ENCODE measurements at places on chromosomes 7 and 10.

DNA sequence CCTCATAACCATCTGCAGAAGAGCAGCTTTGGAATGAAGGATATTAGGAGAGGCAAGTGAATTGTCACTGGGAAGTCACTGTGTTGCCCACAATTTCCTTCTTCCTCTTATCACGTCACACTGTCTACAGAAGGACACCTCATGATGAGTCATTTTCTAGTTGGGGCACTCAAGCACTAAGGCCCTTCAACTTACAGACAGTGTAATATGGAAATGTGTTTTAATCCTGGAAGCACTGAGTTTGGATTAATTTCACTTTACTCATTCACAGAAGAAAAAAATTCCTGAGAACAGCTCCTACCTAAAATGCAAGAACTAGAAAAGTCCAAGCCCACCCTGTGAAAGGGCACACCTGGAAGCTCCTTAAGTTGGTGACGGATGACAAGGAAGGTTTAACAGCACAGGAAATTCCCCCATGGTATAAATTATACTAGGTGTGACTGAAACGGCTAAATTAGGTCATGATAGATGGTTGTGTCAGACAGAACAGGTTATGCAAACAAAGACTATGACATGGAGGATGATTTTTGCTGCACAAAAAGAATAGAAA lies 56.6 kb downstream of the PARD3 start:
- DNase-seq: peak; percentile 79

GRCh38 chr10:93751832-93752231 lies 5.9 kb upstream of the LGI1 start:
- peak; percentile 31 for DNase-seq

- DNase-seq: no peak
These were observed 77.7 kb downstream of the RBM33 start for GRCh38 chr7:155722118-155722517.

DNA sequence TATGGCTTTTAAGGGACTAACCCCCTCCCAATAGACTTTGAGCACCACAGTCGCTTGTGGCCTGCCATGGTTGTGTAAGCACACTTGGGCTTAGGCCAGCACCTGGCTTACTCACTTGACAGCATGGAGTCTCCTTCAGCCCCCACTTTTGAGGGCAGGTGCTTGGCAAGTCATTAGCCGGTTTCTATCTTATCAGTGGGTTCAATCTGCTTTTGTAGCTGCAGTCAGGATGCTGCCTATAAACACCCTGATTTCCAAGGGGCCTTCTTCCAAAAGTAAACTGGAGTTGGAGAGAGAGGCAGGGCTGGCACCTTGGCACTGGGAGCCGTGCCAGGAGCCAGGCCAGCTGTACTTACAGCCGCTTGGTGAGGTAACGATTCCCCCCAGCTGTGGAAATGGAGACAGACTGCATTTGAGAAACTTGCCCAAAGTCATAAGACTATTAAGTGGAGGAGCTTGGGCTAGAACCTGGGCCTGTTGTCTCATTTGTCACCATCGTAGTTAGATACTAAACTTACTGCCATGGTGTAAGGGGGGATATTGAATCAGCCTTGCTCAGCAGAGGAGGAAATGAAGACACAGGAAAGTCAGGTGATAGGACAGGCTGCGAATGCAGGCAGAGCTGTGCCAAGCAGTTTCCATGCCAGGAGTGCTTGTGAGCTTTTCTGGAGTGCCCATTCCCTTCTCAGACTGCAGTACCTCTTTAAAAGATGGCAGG lies 92.2 kb upstream of the EFCAB10 start:
- DNase-seq: peak; percentile 86

DNA sequence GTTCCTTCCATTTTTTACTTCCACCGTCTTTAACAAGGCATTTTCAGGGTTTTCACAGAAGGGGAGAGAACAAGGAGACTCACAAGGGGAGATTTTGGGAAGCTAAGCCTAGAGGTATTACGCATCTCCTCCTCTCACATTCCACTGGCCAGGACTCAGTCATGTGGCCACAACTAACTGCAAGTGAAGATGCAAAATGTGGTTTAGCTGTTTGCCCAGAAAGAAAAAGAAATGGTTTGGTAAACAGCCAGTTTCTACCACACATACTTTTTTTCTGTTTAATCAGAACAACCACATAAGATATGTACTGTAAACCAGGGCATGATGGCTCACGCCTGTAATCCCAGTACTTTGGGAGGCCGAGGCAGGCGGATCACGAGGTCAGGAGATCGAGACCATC lies 21.4 kb upstream of the HELLS start:
- no peak for DNase-seq

DNA sequence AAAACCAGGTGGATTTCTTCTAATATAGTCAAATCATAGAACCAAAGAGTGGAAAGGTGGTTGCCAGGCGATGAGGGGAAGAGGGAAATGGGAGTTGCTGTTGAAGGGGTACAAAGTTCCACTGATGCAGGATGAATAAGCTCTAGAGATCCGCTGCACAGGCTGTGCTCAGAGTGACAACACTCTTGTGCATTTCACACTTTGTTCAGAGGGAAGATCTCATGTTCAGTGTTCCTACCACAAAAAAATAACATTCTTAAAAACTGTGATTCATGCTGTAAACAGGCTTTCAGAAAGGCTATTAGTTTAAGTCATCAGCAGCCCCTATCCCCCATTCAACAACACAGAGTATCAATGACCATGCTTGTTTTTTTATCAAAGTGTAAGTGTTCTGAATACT lies 213.8 kb downstream of the COBL start:
- no peak for DNase-seq

DNA sequence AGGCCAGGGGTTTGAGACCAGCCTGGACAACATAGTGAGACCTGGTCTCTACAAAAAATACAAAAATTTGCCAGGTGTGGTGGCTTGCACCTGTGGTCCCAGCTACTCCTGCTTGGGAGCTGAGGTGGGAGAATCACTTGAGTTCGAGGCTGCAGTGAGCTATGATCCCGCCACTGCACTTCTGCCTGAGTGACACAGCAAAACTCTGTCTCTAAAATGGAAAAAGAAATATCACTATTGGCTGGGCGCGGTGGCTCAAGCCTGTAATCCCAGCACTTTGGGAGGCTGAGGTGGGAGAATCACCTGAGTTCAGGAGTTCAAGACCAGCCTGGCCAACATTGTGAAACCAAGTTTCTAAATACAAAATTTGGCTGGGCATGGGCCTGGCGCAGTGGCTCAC lies 44.9 kb upstream of the RASGEF1A start:
- DNase-seq: no peak

DNA sequence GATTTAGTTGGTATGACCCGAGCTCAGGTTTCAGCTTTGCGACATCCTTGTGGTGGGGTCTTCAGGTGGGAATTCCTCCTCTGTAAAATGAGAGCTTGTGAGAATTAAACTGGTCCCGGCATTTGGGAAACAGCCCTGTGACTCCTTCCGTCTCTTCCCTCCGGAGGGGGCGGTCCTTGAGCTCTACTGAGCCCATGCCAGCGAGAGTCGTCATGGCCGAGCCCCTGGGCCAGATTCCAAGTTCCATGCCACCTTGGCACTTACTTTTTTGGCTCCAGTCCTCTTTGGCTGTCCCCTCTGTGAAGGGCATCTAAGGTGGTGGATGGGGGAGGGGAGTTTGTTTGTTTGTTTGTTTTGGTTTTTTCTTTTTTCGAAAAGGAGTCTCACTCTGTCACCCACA lies 47.6 kb downstream of the GTF2IRD1 start:
- peak; percentile 69 for DNase-seq

- DNase-seq: no peak
These were observed 16.2 kb downstream of the PNLIPRP2 start for GRCh38 chr10:116636976-116637375.

DNA sequence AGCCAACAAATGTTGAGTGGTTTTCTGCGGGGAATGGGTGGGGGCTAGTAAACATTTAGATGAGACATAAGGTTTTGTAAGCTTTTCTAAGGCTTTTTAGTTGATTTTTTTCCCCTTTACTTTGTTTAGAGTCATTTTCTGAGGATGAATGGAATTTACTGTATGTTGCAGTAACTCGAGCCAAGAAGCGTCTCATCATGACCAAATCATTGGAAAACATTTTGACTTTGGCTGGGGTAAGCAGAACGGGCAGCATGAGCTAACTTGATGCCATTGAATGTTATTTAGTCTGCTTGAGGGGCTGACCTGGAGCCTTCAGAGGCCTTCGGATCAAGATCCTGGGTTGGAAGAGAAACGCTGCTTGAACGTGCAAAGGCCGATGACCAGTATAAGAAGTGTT lies 37.3 kb downstream of the FBH1 start:
- DNase-seq: no peak

- no peak for DNase-seq
These were observed 76.5 kb downstream of the BMPER start for GRCh38 chr7:33981671-33982424.

GRCh38 chr7:108158776-108159175 lies 28.6 kb upstream of the LAMB4 start:
- DNase-seq: peak; percentile 49

DNA sequence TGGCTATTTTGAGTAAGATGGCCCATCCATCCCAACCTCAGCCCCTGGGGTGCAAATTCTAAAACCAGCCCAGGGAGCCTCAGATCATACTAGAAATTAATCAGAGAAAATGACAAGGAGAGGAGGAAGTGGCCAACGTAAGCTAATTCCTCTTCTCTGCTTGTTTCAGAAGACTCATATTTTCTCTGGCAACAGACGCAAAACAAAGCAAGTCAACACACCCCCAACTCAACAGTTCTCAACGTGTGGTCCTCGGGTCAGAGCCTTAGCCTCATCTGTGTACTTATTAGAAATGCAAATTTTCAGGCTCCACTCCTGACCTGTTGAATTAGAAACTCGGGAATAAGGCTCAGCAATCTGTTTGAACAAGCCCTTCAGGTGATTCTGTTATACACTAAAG lies 413.9 kb upstream of the AUTS2 start:
- DNase-seq: no peak

DNA sequence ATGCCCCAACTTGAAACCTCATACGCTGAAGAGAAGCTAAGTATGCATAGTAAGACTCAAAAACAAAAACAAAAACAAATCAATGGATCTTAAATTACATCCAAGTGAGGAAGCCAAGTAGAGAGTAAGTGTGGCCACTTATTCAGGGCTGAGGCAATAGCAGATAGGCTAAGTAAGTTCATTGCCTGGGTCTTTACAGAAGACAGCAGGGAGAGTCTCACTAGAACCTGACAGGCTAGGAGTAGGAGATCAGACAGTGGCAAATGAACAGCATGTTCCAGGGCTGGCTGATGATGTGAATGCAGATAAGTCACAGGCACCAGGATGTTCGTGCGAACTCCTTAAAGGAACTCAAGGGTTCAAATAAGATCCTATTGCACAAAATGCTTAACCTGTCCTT lies 568.6 kb downstream of the KCNMA1 start:
- DNase-seq: no peak

DNA sequence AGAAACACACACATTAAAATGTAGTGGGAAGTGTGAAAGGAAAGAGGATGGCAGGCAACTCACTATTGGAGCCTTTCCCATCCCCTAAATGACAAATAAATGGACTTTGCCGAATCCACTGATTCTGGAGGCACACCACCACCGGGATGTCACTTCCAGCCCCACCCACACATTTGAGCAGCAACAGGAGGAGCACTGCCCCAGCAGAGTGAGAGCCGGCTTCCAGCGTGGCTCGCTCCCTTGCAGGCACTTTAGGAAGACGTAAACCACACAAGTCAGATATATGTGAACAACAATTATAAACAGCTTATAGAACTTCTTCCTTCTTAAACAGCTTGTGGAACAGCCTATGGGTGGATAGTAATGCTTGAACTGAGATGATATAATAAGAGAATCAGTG lies 191.0 kb downstream of the DGKI start:
- no peak for DNase-seq

DNA sequence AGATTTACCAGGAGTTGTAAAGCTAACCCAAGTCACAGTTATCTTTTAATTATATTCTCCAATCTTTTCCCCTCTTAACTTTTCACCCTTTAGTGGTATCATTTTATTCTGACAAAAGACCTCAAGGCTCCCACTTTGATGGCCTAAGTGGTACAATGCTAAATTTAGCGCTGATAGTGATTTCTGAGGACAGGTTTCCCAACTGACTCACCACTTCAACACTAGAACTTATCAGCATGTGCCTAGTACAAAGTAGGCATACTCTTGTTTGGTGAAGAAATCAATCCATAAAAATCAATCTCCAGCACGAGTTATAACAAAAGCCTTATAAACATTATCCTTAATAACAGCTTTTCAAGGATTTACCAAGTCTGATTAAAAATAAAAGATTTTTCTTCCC lies 7.5 kb downstream of the SNX13 start:
- no peak for DNase-seq

GRCh38 chr10:125983656-125984055 lies 87.3 kb downstream of the FANK1 start:
- no peak for DNase-seq

DNA sequence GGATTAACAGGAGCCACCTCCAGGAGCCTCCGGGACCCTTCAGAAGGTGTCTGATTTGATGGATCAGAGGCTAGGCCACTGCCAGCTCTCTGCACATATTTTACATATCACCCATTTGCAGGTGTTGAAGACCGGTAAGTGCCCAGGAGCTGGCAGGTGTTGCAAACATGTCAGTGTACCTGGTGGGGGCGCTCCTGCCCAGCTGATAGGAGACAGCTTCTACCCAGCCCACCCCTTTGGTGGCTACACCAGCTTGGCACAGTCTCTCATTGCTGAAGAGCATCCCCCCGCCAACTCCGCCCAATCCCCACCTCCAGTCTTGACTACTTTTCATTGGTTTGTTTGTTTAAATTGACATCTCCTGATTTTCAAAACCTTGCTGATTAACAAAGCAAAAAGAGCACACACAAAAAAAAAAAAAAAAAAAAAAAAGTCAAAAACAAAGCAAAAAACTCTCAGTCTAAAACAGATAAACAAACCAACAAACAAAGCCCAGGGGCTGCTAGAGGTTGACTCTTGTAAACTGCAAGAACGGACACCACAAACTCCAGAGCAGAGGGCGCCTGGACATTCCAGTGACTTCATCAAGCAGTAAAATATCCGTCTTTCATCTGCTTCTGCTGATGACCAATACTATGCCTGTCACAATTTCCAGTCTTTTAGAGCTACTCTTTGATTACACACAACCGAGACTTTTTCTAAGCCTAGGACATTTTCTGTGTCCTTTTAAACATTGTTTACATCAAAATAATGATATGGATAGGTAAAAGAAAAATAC lies 275.3 kb downstream of the NRG3 start:
- DNase-seq: peak; percentile 65

- peak; percentile 89 for DNase-seq
These were observed 4.3 kb upstream of the AKR1C3 start for GRCh38 chr10:5089865-5090264.

- DNase-seq: no peak
These were observed 257.6 kb downstream of the MAD1L1 start for GRCh38 chr7:1975179-1975578.
